ENCODE measurements at places on chromosomes 7 and 10. TPM values are rescaled to one million over a fixed set of nuclear protein-coding genes. Genes with fewer than 3 reads are reported as not detected.

Gene OPN1SW
- total RNA-seq = not detected

DNA sequence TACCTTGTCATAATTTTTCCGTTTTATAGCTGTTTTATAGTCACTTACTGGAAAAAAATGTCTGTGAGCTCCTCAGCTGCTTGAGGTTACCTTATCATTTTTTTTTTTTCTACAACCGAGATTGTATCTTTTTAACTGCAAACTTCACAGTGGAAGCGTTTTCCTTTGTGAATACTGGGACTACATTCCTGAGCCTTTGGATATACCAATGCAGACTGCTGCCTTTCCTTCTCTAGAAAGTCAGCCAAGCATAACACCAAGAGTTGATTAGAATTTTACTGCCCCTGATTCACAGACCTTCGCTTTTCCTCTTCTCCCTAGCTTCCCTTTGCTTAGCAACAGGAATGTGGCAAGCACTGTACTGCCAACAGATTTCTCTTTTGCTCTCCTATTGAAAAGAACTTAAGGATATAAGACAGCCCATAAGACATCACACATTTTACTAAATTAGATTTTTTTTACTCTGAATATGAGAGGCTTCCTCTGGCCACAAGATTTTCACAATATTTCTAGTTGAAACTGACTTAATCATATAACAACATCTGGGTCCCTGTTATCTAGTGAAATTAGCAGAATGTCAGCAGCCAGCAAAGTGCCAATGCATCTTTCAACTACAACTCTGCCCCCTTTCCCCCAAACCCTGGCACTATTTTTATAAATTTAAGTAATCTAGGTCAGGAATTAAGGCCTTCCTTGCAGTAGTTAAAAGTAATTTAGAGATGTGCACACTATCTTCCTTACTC is 170.6 kb downstream of the PRKG1 start:
- DNase-seq = no peak

Gene MEOX2
- total RNA-seq = 48.3 TPM

Gene UPK3BL2
- 11.7 TPM for total RNA-seq

DNA sequence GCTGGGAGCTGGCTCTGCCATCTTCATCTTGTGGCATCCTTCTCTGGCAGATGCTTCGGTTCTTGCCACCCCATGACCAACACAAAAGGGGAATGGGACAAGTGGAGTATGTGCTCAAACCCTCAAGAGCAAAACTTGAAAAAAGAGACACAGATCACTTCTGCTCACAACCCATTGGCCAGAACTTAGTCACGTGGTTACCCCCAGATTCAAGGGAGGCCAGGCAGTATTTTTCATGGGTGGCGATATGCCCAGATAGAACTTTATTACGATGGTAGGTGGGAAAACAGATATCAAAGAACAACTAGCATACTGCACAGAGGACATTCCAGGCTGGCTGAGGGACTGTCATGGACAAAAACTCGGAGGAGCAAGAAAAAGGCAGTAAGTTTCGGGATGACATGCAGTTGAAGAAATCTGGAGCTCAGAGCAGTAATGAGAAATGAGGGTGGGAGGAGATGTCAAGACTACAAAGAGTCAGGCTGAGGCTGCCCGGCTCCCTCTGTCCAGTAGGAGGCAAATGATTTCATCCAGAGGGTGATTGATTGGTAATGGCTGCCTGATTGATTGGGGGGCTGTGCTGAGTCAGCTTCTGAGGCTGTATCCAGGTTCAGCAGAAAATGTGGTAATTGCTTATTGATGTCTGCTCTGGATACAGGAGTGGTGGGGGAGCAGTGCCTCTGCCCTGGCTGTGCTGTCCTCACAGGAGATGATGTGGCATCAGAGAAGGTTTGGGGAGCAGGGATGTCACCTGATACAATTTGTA is 25.3 kb downstream of the COL13A1 start:
- no peak for DNase-seq

Gene MMP21
- total RNA-seq = not detected

DNA sequence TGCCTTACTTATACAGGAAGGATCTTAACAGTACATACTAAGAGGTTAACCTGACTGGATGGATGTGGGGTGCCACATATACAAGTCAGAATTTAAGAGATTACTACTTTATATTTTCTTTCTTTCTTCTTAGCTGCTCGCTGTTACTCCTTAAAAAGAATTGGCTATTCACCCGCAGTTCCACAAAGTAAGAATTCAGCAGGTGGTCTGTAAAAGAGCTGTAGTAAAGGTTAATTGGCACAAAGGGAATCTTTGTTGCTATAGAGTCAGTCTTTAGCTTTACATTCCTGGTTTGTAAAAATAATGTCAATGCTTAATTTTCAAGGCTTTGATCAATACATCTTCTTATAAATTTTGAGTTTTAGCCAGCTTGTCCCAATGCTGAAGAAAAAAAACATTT is 43.2 kb downstream of the RALA start:
- no peak for DNase-seq

DNA sequence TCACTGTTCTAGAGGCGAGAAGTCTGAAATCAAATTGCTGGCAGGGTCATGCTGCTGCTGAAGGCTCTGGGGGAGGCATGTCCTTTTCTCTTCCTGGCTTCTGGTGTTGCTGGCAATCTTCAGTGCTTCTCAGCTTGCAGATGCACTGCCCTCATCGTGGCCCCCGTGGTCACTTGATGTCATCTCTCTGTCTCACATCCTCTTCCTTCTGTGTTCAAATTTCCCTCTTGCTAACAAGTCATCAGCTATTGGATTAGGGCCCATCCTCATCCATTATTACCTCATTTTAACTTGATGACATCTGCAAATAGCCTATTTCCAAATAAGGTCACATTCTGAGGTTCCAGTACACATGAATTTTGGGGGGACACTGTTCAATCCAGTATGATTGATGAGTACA is 36.6 kb upstream of the SRGN start:
- DNase-seq = no peak

GRCh38 chr7:136528329-136528728 is 340.1 kb upstream of the CHRM2 start:
- DNase-seq = no peak

Gene HEPACAM2
- total RNA-seq = not detected

GRCh38 chr10:11689945-11690736 is 52.0 kb upstream of the ECHDC3 start:
- DNase-seq = no peak

DNA sequence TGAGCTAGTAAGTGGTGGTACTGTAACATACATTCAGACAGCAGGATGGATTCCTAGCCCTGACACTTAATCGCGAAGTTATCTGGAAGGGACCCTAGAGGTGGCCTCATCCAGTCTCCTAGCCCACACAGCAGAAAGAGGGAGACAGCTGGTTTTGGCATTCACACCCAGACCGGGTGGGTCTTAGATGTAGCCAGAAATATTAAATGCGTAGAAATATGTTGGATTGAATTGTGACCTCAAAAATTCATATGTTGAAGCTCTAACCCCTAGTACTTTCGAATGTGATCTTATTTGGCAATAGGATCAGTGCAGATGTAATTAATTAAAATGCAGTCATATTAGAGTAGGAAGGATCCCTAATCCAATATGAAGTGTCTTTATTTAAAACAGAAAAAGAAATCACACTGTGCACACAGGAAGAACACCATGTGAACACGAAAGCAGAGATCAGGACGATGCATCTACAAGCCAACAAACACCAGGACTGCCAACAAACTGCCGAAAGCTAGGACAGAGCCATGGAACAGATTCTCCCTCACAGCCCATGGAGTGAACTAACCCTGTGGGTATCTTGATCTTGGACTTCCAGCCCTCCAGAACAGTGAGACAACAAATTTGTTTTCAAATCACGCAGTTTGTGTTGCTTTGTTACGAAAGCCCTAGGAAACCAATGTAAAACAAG is 2.9 kb upstream of the XPNPEP1 start:
- DNase-seq = no peak

Gene FAM25C
- total RNA-seq = not detected

DNA sequence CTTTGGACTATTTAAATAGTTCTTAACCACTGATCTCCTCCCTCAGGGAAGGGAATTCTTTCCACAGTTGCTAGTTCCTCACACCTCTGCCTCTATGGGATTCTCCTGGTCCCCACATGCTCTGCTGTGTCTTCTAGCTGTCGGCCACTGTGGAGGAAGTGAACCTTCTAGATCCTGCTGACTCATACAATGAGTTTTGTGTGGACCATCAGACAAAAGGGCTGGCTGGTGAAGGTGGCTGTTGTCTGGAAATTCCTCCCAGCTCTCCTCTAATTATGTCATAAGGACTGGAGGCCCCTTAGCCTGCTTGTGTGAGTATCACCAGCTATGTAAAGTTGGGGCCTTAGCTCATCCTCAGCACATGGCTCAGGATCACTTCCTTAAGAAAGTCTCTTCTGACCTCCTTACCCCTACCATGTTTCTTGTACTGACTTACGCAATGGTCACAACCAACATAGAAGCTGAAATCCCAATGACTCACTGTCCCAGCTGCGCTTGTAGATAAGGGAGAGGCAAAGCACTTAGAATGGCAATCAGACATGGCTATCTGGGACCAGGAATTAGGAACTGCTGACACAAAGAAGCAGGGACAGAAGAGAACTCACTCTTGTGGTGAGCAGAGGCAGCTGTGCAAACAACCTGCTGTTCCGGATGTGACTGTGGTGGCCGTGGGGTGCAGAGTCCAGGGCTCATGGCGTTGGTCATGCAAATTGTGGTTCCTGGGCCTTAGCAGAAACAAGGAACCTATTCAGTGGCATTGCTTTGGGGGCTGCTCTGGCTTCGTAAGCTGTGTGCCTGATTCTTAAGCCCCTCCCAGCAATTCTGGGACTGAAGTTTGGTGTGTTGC is 2.5 kb upstream of the MACC1 start:
- no peak for DNase-seq

DNA sequence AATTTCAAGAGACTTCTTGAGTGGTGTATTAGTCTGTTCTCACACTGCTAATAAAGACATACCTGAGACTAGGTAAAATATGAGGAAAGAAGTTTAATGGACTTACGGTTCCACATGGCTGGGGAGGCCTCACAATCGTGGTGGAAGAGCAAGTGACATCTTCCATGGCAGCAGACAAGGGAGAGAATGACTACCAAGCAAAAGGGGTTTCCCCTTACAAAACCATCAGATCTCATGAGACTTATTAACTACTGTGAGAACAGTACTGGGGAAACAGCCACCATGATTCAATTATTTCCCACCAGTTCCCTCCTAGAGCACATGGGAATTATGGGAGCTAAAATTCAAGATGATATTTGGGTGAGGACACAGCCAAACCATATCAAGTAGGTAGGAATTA is 150.5 kb downstream of the PCDH15 start:
- DNase-seq = no peak

GRCh38 chr7:43584195-43584586 is 1.3 kb downstream of the STK17A start:
- no peak for DNase-seq

DNA sequence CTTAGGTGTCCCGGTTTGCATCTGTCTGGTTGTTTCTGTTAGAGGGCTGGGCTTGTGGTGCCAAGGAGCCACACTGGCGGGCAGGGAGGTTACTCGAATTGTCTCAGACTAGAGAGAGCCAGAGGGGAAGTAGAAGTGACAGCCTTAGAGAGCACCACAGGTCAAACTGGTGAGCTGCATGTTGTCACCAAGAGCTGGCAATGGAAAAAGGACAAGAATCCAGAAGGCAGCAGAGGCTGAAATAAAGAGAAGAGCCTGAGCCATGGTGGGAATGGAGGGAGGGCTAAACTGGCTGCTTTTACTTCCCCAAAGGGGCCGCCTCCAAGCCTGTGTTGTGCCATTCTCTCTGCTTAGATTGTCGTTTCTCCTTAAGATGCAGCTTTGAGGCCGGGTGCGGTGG is 31.1 kb upstream of the RHBDD2 start:
- no peak for DNase-seq

Gene EGR2
- 5.5 TPM for total RNA-seq

Gene UCN3
- total RNA-seq = not detected

Data from omental fat pad (tissue), 4 donors.